ENCODE measurements at places on chromosomes 6 and 20.

GRCh38 chr20:50467718-50468356, 42.3 kb upstream of the PTPN1 start:
- peak; percentile 65 for DNase-seq

DNA sequence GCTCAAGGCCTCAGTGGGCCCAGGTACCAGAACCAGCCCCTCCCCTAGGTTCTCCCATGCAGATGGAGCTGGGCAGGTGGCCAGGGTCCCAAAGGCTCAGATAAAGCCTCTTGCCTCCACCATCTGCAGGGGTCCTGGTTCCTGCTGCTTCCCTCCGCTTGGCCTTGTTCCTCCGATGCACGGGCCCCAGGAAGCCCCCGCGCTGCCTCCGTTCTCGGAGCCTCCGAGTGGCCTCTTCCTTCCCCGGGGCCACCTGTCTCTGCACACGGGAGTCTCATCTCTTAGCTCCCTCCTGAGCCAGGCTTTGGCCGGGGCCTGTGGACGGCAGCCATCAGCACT, 1.9 kb upstream of the PTK6 start:
- DNase-seq = no peak

DNA sequence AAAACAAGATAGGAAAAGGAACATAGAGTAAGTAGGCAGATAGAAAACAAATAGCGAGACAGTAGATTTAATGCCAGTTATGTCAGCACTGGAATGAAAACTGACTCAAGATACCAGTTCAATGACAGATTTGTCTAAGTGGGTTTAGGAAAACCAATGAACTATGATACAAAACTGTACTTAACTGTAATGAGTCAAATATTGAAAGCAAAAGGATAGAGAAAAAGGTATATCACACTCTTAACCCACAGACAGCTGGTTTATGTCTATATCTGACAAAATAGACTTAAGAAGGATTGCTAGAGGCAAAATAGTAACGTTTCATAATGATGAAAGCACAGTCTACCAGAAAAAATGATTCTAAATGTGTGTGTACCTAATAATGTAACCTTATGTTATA, 38.2 kb downstream of the ATRN start:
- DNase-seq = no peak

GRCh38 chr6:24154121-24154520, 28.1 kb downstream of the NRSN1 start:
- no peak for DNase-seq

GRCh38 chr6:154359161-154359574, 2.6 kb upstream of the IPCEF1 start:
- no peak for DNase-seq

DNA sequence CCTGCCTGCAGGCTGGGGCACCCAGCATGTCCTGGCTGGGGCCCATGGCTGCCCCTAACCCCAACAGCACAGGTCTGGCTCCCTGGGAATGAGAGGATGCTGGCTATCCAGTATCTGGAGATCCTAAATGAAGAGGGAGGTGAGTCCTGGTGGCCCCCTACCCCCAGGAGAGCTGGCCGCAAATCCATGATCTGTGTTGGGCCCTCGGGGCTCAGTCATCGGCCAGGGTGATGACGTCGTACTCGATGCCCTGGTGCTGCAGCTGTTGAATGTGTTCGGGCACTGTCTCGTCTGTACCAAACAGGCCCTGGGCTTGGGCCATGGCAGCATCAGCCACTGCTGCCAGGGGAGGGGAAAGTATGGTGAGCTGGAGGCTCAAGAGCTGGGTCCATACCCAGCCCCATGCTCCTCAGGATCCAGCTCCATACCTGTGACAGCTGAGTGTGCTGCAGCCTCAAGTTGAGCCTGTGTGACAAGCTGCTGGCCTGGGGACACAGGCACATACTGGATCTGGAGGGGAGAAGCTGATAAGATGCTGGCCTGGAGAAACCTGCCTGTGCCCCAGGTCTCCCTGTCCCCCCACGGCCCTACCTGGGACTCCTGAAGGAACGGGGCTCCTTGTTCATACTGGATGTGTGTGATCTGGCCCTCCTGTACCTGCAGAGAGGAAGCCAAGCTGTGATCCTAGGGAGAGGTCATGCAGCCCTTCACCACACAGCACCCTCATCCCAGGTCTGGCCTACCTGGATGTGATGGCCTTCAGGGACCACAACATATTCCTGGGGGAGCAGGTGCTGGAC, 14.5 kb downstream of the PCIF1 start:
- peak; percentile 40 for DNase-seq

GRCh38 chr20:50482396-50482981, 27.7 kb upstream of the PTPN1 start:
- DNase-seq = no peak

DNA sequence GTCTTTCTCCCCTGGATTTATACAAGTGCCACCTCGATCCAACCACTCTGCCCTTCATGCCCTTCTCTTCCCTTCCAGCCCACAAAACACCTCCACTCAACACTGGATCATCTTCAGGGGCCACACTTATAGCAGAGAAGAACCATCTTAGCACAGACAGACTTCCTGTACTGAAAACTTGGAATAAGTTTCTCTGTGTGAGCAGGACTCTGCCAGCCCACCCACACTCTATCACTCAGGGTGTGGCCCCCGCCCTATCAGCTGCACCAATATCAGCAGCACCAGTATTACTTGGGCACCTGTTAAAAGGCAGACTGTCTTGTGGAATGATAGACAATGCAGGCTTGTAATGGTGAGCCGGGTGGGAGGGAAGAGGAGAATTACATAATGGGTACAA, 86.7 kb downstream of the SCML4 start:
- DNase-seq = no peak

DNA sequence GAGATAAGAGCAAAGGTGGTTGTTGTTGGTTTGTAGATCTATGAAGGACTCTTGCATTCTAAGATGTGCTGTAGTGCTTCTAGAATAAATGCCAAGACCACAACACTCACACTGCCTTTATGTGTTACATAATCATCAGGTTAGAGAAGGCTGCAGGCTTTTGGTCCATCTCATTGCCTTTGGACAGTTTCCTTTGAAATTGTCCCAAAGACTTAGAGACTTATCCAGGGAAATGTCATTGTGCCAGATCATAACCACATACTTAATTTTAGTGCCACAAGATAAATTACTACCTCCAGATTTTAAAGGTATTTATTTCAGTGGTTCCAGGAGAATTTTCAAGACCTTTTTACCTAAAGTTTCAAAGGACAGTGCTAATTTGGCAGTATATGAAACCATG, 666.6 kb upstream of the CITED2 start:
- DNase-seq = no peak

- DNase-seq = no peak
These were observed 29.9 kb upstream of the FKBP1A start for GRCh38 chr20:1422753-1423152.

GRCh38 chr20:32368925-32369324, 10.8 kb downstream of the ASXL1 start:
- no peak for DNase-seq

DNA sequence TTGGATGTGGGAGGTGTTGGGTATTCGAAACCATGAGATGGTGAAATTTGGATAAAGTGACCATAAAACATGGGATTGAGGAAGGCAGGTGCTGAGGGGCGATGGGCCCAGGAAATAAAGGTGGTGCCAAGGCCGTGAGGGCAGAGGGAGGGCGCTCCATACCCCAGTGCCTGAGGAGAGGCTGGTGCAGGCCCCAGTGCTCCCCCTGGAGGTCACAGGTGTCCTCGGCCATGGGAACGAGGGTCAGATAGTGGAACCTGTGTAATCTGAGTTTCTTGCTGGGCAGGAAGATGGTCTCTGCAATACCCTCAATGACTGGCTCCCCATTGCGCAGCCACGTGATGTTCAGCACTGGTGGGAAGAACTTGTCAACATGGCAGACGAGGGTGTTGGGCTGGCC, 16.2 kb downstream of the HLA-DPB1 start:
- DNase-seq = peak; percentile 44

DNA sequence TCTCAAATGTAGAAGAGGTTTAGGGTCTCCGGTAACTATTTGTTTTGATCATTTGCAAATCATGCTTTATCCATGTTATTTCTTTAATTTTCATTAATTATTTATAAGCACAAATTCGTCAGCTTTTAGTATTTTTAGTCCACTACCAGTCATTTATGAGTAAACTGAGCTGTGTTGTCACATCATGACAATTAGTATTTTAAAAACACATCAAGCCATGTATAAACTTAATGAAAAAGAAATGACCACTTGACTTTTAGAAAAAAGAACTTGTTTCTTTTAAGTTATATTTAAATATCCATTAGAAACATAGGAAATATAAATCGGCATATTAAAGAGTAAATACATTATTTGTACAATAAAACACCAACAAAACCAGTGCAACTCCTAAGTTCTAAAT, 2.8 kb downstream of the NKX2-4 start:
- DNase-seq = no peak

- no peak for DNase-seq
These were observed 13.7 kb downstream of the C6orf132 start for GRCh38 chr6:42128460-42129359.

GRCh38 chr6:137161949-137162348, 11.5 kb downstream of the IL22RA2 start:
- DNase-seq = no peak

- DNase-seq = no peak
These were observed 70.2 kb downstream of the SSR1 start for GRCh38 chr6:7242835-7243178.

- DNase-seq = no peak
These were observed 317.0 kb downstream of the CDC5L start for GRCh38 chr6:44704240-44705150.

GRCh38 chr20:13231031-13231752, 10.1 kb downstream of the ISM1 start:
- no peak for DNase-seq

- no peak for DNase-seq
These were observed 852 bp upstream of the TFEB start for GRCh38 chr6:41736186-41736733.

- no peak for DNase-seq
These were observed 21.2 kb downstream of the TFAP2A start for GRCh38 chr6:10393544-10394225.

DNA sequence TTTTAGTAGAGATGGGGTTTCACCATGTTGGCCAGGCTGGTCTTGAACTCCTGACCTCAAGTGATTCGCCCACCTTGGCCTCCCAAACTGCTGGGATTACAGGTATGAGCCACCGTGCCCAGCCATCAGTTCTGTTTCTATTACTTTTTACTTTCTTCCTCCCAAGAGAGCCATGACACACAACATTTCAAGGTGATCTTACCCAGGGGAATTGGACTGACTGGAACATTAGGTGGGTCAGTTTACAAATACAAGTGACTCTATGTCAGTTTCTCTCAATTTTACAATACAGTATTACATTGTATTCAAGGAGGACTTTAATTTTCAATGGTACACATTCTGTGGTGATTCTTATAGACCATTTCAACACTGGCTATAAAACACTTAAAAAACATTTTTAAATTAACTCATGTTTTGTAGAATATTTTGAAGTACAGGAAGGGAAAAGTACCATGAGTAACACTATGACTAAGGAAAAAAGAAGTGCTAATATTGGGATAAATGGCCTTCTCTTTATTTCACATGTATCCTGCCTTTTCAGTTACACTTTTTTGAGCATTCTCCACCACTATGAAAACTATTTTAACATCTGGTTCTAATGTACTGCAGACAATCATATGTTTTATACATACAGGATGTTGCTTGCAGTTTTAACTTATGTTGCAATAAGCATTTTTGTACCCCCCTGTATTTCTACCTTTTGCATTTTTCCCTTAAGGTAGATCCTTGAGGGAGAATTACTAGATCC, 8.4 kb downstream of the TPBG start:
- DNase-seq = no peak

GRCh38 chr20:55095745-55096400, 620.5 kb downstream of the DOK5 start:
- DNase-seq = no peak

DNA sequence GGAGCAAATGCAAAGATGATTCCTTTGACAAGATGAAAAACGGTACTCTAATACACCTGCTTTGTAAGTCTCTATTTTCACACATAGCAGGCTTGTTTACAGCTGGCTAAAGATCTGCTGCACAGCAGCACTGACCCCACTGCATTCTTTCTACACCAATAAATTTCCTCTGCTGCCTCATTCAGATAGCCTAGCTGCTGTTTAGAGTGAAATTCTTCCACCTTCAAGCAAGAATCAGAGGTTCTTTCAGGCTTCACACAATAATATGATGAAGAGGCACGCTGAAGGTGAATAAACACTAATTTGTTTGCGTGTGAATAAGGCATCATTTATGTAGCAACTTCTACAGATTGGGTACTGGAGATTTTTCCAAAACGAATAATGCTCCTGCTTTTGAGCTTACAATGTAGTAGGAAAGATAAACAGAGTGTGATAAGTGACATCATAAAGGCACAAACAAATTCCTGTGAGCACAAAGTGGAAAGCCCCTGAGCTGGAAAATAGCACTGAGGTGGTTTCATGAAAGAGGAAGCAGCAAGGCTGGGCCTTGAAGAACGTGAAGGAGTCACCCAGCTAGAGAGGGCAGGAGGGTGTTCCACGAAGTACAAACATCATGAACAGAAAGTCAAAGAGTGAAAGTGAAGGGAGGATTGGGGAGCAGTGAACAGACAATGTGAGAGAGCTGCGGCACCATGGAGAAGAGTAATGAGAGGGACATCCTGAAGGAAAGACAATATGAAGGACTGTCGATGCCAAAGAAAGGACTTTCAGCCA, 543.4 kb downstream of the CD83 start:
- no peak for DNase-seq

All from BE2C (cell line).